Urothelium cell line (cell line): ENCODE measurements at places on chromosomes 11 and 22.

DNA sequence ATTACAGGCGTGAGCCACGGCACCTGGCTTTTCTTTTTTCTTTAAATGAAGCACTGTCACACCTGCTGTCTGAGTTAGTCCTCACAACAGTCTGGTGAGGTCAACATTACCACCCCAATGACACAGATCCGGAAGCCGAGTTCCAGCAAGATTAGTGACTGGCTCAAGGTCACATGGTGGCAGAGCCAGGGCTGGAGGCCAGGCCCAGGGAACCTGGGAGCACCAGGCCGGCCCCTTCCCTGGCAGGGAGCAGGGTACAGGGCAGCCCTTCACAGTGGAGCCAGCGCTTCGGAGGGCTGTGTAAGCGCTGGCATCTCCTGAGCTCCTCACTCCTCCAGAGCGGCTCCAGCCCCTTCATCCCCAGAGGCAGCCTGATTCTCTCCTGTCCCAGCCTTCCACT lies 118.7 kb downstream of the ST3GAL4 start:
- no peak for DNase-seq

DNA sequence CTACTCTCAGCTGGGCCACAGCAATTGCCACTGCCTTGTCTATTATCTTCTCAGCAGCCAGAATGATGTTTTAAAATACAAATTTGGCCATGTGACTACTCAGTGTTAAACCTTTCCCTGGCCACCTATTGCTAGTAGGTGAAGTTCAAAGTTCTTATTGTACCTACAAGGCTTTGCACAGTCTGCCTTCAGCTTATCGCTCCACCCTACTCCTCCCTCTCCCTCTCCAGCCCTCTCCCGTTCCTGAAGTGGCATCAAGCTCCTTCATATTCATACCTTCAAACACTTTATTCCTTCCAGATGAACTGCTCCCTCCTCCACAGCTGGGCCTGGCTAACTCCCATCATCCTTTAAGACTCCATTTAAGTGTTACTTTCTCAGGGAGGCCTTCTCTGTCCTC lies 37.3 kb downstream of the OR10A6 start:
- no peak for DNase-seq

GRCh38 chr11:72974487-72975205 lies 160.4 kb downstream of the ATG16L2 start:
- no peak for DNase-seq

- DNase-seq = no peak
Measured at GRCh38 chr22:37161443-37161842, 11.7 kb upstream of the IL2RB start.

GRCh38 chr11:33926671-33927552 lies 35.0 kb upstream of the LMO2 start:
- DNase-seq = no peak

DNA sequence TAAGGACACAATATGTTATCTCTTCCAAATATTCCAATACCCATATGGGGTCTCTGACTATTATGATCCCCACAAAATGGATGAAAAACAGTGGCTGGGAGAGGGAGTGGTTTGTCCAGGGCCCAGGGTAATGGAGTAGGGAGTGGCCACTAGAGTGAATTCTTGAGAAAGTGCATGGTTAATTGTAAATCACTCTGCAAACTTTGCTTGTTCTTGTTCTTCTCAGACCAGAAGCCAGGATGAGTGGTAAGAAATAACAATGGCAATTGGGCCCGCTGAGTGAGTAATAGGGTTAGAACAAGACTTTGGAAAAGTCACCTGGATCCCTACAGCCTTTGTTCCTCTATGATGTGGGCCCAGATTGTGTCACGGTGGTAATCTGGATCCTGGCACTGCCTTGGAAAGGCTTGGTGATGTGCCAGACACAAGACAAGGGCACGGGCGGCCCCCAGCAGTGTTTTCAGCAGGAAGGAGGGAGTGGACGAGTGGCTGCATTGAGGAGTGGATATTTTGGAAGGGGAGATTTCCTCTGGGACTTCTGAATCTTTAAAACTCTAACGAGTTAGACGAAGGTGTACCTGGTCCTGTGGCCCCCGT lies 18.2 kb upstream of the KIRREL3 start:
- DNase-seq = no peak

- DNase-seq = no peak
Measured at GRCh38 chr11:134789104-134789503, 377.1 kb upstream of the B3GAT1 start.

GRCh38 chr22:37659066-37659896 lies 758 bp downstream of the PDXP start:
- peak; percentile 60 for DNase-seq

- no peak for DNase-seq
Measured at GRCh38 chr11:71263386-71263785, 11.0 kb upstream of the SHANK2 start.

GRCh38 chr22:43399980-43400358 lies 11.8 kb upstream of the MPPED1 start:
- no peak for DNase-seq

- no peak for DNase-seq
Measured at GRCh38 chr11:47071791-47072261, 104.9 kb downstream of the ARFGAP2 start.

- DNase-seq = no peak
Measured at GRCh38 chr22:48849219-48849912, 978.3 kb downstream of the BRD1 start.

DNA sequence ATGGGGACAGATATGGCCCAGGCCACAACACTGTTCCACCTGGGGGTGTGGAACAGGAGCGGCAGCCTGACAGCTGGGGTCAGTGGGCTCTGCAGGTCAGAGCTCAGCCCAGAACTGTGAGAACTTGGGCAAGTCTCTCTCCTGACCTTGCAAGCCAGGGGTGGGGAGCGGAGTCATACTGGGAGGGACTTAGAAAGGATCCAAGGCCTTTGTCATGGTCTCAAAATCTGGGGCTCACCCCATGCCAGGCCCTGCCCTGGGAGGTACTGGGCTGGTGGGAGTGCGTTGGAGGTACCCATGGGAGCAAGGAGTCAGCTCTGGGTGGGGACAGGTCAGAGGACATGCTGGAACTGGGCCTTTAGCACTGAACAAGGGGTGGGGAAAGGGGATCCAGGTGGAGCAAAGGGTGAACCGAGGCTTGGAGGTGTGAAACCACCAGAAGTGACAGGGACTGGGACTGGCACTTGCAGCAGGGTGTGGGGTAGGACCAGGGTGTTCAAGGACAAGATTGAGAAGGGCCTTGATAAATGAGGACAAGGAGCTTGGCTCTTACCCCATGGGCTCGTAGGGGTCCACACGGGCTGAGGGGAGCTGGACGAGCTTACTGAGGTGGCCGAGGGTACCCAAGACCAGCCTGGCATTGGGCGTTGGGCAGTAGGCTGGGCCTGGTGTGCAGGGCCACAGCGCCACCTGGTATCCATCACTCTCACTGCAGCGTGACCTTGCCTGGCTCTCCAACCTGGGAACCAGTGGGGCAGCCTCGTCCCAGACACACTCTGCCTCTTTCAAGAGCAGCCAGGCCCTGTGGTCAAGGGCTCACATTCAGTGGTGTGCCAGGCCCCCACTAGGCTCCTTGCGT lies 7.4 kb upstream of the PMM1 start:
- DNase-seq = peak; percentile 66

DNA sequence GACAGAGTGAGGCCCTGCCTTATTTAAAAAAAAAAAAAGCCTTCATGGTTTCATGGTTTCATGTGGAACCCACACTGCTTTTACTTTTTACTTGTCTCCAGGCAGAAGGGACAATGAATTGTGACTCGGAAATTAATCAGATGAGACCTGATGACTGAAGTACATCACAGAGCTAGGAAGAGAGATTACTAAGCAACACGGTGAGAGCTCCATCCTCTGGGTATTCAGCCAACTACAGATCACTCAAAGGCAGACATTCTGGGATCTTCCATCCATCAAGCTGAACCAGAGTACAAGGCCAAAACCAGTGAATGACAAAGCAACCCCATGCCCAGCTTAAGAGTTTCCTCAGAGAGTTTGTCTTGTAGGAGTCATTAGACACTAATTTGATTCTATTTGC lies 433.2 kb downstream of the SOX6 start:
- no peak for DNase-seq

GRCh38 chr22:46224044-46224897 lies 25.8 kb downstream of the CDPF1 start:
- DNase-seq = no peak

DNA sequence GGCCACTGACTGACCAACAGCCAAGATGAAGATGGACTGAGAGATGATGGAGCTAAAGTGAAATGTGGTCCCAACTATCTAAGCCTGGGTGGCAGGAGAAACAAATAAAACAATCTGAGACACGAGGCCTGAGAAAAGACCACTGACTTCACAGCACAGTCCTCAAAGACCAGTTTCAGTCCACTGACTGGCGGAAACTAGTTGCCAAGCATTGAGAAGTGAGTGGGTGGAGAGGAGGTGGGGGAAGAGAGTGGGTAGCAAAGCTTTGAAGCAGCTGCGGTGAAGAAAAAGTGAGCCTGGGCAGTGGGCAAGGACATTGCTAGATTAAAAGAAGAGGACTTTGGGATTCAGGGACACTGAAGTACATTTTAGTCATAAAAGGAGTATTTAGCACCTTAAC lies 1.9 kb downstream of the MS4A1 start:
- no peak for DNase-seq

GRCh38 chr11:108606070-108606469 lies 12.5 kb upstream of the EXPH5 start:
- no peak for DNase-seq

GRCh38 chr11:3010521-3011275 lies 18.6 kb upstream of the NAP1L4 start:
- no peak for DNase-seq

DNA sequence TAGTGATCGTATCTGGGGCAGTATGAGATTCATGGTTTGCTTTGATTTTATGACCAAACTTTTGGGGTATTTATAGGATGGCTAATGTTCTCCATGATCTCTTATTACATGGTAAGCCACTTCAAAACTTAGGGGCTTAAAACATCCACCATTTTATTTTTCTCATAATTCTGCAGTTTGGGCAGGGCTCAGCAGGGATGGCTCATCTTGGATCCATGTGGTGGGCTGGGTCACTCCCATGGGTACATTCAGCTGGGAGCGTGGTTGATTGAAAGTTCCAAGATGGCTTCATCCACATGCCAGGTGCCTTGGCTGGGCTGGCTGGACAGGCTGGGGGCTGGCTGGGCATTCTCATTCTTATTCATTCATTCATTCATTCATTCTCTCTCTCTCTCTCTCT lies 30.5 kb upstream of the FGF19 start:
- no peak for DNase-seq

GRCh38 chr11:35602979-35603378 lies 15.3 kb upstream of the FJX1 start:
- no peak for DNase-seq

GRCh38 chr22:21755851-21756284 lies 20.3 kb upstream of the YPEL1 start:
- DNase-seq = no peak

GRCh38 chr11:42239188-42239587 lies 779.7 kb upstream of the LRRC4C start:
- DNase-seq = peak; percentile 15

DNA sequence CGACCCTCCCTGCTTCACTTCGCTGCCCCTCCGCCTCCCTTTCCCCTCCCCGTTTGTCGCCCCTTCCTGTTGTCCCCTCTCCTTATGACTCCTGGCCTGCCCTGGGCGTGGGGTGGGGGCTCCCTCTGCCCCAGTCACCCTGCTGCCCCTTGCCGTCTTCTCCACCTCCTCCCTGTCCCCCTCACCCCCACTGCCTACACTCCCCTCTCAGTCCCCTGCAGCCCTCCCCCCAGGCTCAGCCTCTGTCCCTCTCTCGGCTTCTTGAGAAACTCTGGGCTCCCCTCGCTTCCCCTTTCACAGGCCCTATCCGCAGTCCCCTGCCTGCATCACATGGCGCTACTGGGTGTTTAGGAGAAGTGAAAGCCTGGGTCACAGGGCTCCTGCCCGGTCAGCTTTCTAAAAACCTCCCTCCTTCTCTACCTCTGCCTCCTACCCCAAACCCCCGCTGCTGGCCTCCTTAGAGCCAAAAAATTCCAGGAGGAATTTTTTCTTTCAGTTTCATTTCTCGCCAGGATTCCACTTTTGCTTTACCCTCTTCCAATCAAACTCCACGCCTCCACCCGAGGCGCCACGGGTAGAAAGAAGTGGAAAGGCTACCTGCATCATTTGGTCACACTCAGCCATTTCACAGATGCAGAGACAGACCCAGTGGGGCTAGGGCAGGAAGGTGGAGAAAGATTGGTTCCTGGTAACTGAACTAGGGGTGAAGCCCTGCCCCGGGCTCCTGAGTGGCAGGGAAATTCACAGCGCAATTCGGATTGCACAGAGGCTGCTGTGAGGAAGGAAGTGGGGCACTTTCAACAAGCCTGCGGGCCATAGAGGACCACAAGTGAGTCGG lies at the start of gene SLC15A3:
Gene SLC15A3 (minus strand): TSS at position 273 of the 838 bp plus-strand sequence. CDS start 625 bp downstream, outside the sequence.
- peak; percentile 37 for DNase-seq

DNA sequence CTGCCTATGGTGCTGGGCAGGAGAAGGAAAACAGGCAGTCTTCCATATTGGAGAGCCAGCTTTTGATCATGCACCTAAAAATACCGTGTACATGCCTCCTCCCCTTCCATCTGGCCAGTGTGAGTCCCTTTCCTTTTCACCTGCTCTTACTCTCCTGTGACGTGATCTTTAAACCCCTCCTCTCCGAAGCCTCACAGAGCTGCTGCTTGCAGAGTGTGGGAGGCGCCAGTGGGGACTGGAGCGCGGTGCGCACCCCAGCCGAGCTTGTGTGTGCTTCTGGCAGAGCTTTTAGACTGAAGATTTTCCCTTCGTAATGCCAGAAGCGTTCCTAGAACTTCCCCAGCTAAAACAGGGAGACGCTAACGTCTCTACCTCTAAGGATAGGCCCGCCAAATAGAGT lies 29.8 kb downstream of the MUC6 start:
- no peak for DNase-seq

GRCh38 chr11:58963551-58964104 lies 24.3 kb downstream of the GLYATL1 start:
- no peak for DNase-seq
